ENCODE measurements at places on chromosomes 4 and X. TPM values are rescaled to one million over a fixed set of nuclear protein-coding genes. Genes with fewer than 3 reads are reported as not detected.

The DCAF8L2 gene
- not detected for total RNA-seq

DNA sequence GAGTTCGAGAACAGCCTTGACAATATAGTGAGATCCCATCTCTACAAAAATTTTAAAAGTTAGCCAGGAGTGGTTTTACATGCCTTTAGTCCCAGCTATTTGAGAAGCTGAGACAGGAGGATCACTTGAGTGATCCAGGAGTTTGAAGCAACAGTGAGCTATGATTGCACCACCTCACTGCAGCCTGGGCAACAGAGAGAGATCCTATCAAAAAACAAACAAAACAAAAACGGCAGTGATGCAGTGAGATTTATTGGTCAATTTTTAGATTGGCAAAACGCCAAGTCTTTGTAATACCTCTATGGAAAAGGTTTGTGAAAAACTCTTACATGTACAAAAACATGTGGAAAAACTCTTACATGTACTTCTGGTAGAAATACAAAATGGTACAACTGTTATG, 91.3 kb downstream of the PTPN13 start:
- no peak for DNase-seq

- DNase-seq = no peak
These were observed 56.5 kb downstream of the FBXL5 start for GRCh38 chr4:15598644-15599043.

DNA sequence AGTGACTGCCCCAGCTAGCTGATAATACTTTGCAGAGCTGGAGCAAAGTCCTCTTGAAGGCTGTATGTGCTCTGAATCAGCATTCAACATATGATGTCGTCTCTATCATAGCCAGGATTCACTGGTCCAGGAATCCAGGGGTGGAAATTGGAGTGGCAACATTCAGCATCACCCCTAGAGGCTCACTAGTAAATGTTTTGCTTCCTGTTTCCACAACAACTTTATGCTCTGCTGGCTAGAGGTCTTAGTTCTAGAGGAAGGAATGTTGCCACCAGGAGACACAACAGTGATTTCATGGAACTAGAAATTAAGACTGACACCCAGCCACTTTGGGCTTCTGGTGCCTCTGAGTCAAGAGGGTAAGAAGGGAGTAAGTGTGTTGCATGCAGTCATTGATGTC, 11.3 kb downstream of the MAGEA1 start:
- no peak for DNase-seq

DNA sequence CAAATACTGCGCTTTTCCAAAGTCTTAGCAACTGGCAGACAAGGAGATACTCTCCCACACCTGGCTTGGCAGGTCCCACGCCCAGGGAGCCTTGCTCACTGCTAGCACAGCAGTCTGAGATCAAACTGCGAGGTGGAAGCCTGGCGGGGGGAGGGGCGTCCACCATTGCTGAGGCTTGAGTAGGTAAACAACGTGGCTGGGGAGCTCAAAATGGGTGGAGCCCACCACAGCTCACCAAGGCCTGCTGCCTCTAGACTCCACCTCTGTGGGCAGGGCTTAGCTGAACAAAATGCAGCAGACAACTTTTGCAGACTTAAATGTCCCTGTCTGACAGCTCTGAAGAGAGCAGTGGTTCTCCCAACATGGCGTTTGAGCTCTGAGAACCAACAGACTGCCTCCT, 23.0 kb upstream of the NFKB1 start:
- no peak for DNase-seq

- no peak for DNase-seq
These were observed 240.2 kb upstream of the GRIA3 start for GRCh38 chrX:122943918-122944317.

- no peak for DNase-seq
These were observed 1.0 kb upstream of the GRPEL1 start for GRCh38 chr4:7068883-7069282.

GRCh38 chr4:133683967-133684366, 517.6 kb downstream of the PABPC4L start:
- DNase-seq = no peak

DNA sequence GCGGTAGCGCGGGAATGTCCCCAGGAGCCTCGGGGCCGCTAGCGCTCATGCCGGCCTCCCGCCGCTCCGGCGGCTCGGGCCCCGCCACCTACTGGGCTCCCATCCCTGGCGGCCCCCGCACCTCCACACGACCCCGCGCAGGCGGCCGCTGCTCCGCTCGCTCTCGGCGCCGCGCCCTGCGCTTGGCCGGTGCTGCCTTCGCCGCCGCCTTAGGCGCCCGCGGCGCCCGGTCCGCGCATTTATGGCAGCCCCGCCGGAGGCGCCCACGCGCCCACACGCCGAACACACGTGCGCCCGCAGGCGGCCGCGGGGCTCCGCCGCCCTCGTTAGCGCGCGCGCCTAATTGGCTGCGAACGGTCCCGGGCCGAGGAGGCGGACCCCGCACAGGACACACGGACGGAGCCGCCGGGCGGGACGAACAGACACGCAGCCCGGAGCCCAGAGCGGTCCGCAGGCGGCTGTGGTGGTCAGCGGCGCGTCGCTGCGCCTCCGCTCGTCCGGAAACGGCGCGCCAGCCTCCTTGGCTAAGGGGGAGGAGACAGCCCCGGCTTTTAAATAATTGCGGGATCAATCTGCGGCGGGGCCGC, at the start of gene NKX1-1:
Gene NKX1-1, minus strand, starts transcription at position 49 of the 587 bp plus-strand sequence. Its CDS starts 0 bp downstream, at position 49.
- no peak for DNase-seq

DNA sequence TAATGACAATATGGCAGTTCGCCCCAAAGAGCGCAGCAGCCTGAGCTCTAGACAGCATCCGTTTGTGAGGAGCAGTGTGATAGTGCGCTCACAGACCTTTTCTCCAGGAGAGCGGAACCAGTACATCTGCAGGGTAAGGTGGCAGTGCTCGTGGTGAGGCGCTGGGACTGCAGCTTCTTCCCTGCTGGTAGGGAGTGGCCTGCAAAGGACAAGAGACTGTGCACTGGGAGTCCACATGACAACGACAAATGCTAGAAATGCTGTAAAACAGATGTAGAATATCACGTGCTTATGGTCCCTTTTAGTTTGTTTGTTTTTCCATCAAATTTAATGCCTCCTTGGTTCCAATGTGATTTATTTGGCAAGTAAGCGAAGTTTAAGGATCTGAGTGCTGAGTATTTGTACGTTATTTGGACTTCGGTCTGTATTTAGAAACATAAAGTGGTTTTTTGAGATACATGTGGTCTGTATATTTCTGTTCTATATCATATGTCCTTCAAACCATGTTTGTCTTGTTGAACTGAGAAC, 35.8 kb downstream of the CLDN22 start:
- DNase-seq = no peak

DNA sequence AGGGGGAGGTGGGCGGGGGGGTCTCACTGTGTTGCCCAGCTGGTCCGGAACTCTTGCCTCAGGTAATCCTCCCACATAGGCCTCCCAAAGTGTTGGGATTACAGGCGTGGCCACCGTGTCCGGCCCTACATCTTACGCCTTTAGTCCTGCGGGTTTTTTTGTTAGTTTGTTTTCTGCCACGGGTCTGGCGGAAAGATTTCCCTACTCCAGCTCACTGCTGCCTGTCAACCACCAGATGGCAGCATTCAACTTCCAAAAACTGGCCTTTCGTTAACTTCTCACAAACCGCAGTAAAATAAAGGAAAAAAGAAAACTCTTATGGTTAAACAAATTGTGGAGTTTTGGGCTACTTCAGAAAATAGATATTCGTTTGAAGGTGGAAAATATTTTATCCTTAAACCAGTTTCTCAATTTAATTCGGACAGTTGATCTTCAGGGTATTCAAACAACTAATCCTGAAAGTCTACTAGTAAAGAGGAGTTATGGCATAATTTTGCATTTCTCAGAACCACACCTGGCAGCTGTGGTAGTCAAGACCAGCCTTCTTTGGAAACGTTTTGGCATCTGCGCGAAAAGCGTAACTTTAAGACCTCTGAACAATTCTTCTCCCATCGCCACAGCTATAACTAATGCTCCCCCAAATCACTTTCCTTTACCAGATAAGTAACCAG, 41.1 kb downstream of the LUZP4 start:
- no peak for DNase-seq

DNA sequence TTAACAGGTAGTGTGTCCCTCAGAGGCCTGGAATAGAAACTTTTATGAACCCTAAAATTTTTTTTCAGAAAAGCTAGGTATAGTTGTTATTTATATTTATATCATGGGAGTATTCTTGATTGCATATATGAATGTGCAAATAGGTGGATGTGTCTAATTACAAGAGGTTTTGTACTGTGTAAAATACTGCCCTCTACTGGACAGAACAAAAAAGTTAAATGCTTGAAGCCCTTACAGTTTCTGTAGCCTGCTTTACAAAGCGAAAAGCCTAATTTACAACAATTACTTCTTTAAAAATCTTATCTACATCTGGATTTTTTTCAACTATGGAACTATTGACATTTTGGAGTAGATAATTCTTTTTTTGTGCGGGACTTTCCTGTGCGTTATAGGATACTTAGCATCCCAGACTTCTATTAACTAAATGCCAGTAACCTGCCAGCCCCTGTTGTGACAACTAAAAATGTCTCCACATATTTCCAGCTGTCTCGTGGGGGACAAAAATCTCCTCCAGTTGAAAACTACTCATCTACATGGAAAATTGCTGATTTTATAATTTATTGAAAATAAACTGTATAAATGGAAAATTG, 35.1 kb downstream of the ENPEP start:
- DNase-seq = no peak

All from T-helper 17 cell (primary cell).